HT-29 (cell line): ENCODE measurements at places on chromosomes 5 and 9. TPM values are rescaled to one million over a fixed set of nuclear protein-coding genes. Genes with fewer than 3 reads are reported as not detected.
A peak's percentile ranks its signal among the peaks of the same experiment; 100 is the strongest.

DNA sequence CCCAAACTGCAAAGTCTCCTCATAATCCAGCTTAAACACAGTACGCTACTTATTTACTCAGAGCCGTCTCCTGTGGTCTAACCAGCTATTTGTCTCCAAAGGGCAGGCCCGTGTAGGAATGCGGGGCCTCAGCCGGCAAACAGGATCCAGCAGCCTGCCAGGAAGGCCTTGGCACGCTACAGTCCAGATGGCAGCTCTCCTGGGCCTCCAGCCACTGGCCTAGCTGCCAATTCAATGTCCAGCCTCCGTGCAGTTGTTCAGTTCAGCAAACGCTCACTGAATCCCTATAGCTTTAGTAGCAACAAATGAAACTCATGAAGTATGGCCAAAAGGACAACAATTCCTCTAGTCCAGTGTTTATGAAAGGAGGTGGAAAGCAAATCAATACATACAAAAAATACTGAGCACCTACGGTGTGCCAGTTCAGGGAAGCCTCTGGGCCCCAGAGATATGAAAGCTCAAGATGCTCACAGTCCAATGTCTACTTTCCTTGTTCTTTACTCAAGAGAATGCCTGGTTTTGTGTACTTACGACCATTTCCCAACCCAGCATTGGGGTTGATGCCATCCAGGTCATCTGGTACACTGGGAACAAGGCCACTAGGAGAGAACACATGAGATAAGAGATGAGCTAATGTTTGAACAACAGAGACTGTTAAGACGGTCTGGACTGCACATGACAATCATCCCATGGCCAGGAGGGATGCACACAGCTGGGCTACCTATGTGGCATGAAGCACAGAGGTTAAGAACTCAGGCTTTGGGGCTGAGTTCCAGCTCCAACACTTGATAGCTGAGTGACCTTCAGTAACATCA is 8.3 kb downstream of the CDK5RAP2 start:
- no peak for DNase-seq

- DNase-seq: no peak
Measured at GRCh38 chr5:87263498-87263897, 4.2 kb upstream of the RASA1 start.

GRCh38 chr9:16794871-16795639 is 75.4 kb downstream of the BNC2 start:
- no peak for DNase-seq

- no peak for DNase-seq
Measured at GRCh38 chr5:113162770-113163169, 186.2 kb downstream of the DCP2 start.

- DNase-seq: no peak
Measured at GRCh38 chr5:60526336-60526875, 173.6 kb downstream of the DEPDC1B start.

GRCh38 chr5:112005623-112005930 is 248.6 kb upstream of the NREP start:
- DNase-seq: no peak

GRCh38 chr9:128689820-128690683 is 1.0 kb downstream of the SET start:
- DNase-seq: peak; percentile 19

DNA sequence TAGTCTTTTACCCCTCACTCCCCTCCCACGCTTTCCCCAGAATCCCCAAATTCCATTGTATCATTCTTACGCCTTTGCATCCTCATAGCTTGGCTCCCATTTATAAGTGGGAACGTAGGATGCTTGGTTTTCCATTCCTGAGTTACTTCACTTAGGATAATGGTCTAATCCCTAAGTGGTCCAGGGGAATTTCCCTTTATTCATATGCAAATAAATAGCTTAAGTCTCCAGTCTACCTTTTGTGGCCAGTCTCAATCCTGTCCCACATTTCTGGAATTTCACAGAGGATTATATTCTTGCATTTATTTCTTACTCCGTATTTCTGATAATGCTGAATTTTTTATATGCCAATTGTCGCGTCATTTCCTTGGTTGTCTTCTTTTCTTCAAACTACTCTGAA is 245.6 kb upstream of the DAB2 start:
- DNase-seq: no peak

DNA sequence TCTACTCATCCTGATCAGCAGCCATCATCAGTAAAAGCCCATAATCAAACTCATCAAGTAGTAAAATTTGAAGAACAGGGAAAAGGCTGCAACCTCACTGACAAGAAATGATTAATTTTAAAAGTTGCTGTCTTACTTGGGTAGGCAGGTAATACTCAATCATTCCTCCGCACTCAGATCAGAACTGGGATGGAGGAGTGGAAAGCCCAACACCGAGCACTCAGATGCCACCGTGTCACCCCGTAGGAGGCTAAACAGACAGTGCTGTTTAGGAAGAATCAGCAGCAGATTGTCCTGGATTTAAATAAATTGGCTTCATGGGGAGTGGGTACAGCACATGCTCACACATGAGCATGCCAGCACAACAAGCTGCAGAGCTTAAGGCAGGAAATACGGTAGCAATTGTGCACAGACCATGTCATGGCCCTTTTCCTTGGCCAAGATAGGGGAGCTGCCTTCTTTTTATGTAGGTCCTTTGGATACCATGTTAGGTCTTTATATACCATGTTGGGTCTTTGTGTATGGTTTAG is 92.6 kb upstream of the CDH6 start:
- DNase-seq: no peak

DNA sequence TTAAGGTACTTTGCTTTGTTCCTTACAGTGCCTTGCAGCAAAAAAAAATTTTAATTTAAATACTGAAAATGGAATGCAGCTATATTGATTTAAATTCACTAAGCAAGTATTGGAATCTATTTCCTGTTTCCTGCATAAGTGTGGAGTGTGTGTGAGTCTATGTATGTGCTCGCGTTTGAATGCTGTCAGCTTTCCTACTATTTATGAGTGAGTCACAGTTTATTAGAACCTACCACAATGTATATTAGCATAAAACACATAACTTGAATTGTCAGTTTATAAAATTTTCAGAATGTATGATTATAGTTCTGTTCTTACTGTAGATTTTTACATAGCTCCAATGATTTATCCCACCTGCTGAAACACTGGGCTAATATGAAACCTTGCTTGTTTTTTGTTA is 302.1 kb downstream of the NR2F1-AS1 start:
- DNase-seq: peak; percentile 31

GRCh38 chr9:96430377-96430776 is 12.2 kb upstream of the ZNF367 start:
- DNase-seq: no peak

DNA sequence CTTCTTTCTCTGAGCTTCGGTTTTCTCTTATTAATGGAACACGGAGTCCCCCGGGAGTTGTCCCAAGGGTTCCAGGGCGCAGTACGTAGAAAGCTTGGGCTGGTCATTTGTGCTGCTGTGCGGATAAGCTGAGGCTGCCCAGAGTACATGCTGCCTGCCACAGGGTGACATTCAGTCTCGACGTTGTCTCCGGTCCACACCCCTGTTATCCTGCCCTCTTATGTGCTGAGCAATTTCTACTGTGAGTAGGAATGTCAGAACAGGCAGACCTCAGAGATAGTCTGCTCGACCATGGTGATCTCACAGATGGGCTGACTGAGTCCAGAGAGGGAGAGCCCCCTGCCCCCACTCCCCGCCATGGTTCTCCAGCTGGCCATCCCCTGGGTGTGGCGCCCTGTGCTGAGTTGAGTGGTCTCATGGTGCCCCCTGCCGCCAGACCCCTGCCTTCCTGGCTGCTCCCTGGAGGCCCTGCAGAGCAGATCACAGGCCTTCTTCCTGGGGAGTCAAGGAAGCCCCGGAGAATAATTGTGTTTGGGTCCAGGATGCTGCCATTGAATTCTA is 124.0 kb downstream of the RGS3 start:
- DNase-seq: no peak

DNA sequence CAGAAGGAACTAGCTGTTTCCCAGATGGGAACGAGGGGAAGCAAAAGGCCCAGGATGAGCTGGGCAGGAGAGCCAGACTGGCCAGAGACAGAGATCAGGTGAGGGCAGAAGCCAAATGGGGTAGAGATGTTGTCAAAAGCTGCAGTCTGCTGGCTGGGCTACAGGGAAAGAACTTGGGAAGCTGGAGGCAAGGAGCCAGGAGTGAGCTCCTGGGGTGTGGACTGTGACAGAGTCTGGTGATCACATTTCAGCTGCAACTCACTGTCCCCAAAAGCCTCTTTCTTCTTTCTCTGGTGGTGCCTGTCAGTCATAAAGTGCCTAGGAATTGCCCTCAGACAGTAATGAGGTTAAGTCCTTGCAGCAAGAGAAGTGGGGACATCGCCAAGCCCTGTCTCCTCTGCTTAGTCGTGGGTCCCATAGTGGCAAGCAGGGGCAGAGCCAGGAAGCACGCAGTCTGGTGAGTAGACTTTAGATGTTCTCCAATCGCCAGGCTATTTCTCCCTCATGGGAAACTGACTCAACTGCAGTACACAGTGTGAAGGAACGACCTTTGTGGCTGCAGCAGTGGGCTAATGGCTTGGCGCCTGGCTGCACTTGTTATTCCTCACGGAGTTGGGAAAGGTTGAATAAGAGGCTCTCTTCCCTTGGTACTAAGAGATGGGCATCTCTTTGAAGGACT is 2.5 kb upstream of the FSD1L start:
- DNase-seq: no peak

GRCh38 chr5:170493028-170493820 is 10.6 kb upstream of the KCNIP1 start:
- DNase-seq: no peak

DNA sequence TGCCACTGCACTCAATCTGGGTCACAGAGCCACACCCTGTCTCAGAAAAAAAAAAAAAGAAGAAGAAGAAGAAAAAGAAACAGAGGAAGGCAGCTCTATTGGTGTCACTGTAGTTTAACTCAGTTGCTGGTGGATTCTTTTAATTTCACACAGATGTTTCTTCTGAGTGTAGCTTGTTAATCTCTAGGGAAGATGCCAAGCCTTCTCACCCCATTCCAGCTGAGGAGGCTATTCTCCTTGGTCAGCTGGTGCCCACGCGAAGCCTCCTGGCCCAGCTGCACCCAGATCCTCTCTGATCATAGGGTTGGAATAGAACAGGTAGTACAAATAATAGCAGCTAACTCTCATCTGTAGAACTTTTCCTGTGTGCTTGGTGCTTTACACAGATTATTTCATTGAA is 113.8 kb upstream of the SPRY4 start:
- DNase-seq: no peak

- no peak for DNase-seq
Measured at GRCh38 chr5:125597338-125597737, 825.9 kb upstream of the GRAMD2B start.

GRCh38 chr5:32130865-32131264 is 43.3 kb downstream of the GOLPH3 start:
- no peak for DNase-seq

- peak; percentile 51 for DNase-seq
Measured at GRCh38 chr5:24642022-24642421, 2.8 kb downstream of the CDH10 start.

- no peak for DNase-seq
Measured at GRCh38 chr5:154086641-154087040, 47.9 kb downstream of the MFAP3 start.

- DNase-seq: no peak
Measured at GRCh38 chr9:124693403-124693802, 77.7 kb downstream of the NR6A1 start.

GRCh38 chr9:70083429-70083828 is 39.8 kb downstream of the MAMDC2 start:
- DNase-seq: no peak

GRCh38 chr9:136925414-136926153 is 19.0 kb downstream of the FBXW5 start:
- no peak for DNase-seq

GRCh38 chr5:149988126-149988525 is 12.3 kb downstream of the TIGD6 start:
- no peak for DNase-seq

DNA sequence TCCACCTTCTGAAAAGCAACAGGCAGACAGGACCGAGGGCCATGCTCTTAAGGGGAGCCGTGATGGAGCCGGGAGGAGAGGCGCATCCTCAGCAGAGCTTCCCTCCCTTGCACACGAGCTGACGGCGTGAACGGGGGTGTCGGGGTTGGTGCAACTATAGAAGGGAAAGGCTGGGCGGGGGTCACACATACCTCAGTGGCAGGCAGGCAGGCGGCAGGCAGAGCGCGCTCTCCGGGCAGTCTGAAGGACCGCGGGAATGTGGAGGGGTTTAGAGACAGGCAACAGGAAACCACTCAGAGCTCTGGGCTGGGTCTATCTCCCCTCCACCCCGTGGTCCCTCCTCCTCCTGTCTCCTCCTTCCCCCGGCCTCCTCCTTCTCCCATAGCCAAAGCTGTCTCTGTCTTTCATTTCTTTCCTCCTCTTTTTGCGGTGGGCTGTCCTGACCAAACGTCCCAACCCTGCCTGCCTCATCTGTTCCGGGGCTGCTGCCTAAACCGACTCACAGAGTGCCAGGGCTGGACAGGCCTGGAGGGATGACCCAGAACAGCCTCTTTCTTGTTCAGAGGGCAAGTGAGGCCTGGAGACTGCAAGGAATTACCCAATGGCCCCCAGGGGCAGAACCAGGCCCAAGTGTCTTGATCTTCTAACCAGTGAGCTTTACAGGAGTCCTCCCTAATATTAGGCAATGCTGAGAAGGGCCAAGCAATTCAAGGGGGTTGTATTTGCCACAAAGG is at the start of gene SPARC:
Gene SPARC (minus strand): TSS at position 242 of the 734 bp plus-strand sequence. CDS start 10,727 bp downstream, outside the sequence.
- DNase-seq: no peak

DNA sequence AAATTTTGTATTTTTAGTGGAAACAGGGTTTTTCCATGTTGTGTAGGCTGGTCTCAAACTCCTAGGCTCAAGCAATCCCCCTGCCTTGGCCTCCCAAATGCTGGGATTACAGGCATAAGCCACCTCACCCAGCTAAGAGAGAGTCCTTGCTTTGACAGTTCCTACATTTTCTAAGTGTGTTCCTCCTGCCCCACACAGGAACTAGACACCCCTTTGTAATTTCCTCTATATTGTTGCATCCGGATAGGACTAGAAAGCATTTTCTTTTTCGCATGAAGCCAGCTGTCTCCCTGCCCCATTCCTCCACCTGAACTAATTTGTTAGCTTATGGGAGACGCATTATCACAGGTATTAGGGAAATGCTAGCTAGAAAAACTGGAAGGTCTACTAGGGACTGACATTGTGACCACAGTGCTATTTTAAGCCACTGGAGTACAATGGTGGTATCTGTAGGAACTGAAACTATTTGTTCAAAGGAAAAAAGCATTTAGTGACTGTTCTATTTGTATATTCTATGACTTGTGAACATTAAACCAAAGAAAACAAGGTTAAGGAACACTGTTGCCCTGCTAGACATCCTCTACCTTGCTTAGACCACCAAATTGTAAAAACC is 214.1 kb downstream of the SMARCA2 start:
- no peak for DNase-seq

SEPTIN8 gene
- total RNA-seq: 37.7 and 49.8 TPM in 2 replicates

ACOT12 gene
- not detected in 2 replicates for total RNA-seq

EIF4E1B gene
- not detected in 2 replicates for total RNA-seq

GDF9 gene
- 0.05 and 0.26 TPM in 2 replicates for total RNA-seq

MORN5 gene
- not detected in 2 replicates for total RNA-seq

DND1 gene
- 2.7 and 2.9 TPM in 2 replicates for total RNA-seq

GRIN1 gene
- 0.39 and 3.0 TPM in 2 replicates for total RNA-seq

SPATA31D4 gene
- total RNA-seq: not detected in 2 replicates

GDNF gene
- total RNA-seq: not detected in 2 replicates

MARCOL gene
- total RNA-seq: not detected in 2 replicates

DMRT3 gene
- total RNA-seq: not detected in 2 replicates

WDR31 gene
- total RNA-seq: 0.37 and 0.74 TPM in 2 replicates

MAMDC4 gene
- total RNA-seq: 14.9 and 29.8 TPM in 2 replicates
